Foreskin keratinocyte (primary cell): ENCODE measurements at places on chromosomes 5 and 9. TPM values are rescaled to one million over a fixed set of nuclear protein-coding genes. Genes with fewer than 3 reads are reported as not detected.

DNA sequence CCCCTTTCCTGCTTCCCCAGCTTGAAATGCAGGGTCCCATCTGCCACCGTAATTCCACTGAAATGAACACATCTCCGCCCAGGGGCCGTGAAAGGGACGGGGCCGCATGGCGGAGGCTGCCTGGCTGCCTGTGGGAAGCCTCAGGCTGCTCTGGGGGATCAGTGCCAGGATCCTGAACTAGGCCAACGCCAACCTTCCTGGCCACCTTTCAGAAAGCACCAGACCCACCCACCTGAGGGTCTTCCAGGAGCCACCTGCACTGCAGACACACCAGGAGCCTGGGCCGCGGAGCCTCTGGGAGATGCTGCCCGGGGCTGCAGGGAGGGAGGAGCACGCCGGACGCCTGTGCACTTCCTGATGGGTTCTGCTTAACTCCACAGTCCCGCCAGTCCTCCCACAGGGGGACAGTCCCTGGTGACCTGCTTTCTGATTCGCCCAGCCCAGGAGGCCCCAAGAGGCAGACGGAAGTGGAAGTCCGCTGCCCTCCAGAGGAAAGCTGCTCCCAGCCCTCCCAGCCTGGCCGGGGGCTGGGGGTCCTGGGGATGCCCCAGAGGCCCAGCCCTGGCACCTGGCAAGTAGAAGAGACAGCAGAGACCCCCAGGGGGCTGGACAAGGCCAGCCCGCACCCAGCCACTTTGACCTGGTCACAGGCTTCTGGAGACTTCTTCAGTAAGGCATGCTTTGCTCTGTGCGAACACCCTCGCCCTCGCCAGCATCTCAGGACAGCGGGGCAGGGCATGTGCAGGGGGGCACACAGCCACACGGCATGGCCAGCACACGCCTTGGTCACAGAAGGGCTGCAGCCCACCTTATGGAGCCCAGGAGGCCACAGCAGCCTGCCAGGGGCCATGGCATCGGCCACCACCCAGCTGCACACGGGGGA is at the start of gene CARD9:
Gene CARD9 (minus strand): TSS at position 370 of the 883 bp plus-strand sequence. CDS start 1,591 bp downstream, outside the sequence.
- DNase-seq = no peak

DNA sequence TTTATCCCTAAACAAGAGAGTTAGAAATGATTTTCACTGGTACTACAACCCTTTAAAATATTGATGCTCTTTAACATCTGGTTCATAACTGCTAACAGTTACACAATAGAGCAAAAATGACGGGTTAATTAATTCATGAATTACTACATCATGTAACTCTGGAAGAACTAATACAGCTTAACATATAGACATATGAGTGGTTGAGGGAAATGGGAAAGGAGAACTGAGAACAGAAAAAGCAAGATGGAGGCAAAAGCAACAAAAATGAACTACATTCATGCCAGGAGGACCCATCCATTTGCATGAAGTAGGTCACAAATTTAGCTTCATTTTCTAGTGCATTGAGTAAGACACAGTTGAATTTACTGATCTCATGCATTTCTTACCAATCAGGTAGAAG is 61.8 kb downstream of the C9 start:
- no peak for DNase-seq

GRCh38 chr9:76896035-76896434 is 9.9 kb downstream of the PRUNE2 start:
- DNase-seq = no peak

DNA sequence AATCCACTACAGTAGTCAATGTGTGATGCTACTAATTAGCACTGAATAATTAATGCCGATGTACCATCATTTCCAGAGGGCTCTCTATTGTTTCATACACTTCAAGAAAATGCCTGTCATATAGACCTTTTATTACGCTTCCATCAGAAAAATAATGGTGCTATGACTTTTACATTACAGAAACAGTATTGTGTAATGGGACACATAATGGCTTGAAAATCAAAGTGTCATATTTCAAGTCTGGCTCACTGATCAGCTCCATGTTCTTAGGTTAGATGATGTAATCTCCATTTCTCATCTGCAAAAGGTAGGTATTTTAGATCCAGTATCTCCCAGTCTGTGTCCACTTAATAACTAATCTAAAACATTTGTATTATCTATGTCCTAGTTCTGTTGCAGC is 990.6 kb upstream of the TYRP1 start:
- no peak for DNase-seq

The SLC27A4 gene
- polyA plus RNA-seq = 28.6 and 34.0 TPM in 2 replicates

The EXOC3 gene
- 15.3 and 16.1 TPM in 2 replicates for polyA plus RNA-seq

The RASEF gene
- polyA plus RNA-seq = 0.03 TPM in 1 of 2 replicates, not detected in the other

DNA sequence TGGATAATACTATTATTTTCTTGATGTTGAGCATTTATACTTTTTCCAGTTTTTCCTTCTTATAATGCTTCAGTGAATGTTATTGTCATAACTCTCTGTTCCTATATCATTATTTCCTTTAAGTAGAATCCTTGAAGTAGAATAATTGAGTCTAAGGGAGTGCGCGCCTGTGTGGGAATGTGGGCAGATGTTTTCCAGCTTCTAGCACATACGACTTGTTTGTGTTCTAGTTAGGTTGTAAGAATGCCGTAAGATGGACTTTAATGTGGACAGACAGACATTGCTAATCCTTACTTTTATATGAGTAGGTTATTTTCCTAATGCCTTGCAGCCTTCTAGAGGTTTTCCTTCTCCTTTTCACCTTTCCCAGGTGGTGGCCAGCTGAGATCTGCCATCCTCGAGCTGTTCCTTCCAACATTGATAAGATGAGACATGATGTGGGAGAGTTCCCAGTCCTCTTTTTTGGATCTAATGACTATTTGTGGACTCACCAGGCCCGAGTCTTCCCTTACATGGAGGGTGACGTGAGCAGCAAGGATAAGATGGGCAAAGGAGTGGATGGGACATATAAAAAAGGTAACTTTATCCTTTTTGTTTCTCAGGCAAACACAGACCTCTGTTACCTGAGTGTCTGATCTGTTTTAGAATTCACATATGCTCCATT is 34.2 kb downstream of the RAB24 start:
- no peak for DNase-seq

DNA sequence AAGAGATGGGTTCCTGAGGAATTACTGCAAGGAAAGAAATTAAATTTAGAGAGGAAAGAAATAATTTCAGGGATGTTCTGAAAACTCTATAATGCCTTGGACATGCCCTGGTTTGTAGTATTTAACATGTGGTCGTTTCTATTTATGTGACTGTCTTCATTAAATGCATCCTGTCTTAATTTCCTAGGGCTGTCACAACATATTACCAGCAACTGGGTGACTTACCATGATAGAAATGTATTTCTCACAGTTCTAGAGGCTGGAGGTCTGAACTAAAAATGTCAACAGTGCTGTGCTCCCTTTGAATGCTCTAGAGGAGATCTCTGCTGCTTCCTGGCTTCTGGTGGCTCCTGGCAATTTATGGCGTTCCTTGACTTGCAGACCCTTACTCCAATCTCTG is 287.7 kb downstream of the FBXL7 start:
- DNase-seq = no peak

DNA sequence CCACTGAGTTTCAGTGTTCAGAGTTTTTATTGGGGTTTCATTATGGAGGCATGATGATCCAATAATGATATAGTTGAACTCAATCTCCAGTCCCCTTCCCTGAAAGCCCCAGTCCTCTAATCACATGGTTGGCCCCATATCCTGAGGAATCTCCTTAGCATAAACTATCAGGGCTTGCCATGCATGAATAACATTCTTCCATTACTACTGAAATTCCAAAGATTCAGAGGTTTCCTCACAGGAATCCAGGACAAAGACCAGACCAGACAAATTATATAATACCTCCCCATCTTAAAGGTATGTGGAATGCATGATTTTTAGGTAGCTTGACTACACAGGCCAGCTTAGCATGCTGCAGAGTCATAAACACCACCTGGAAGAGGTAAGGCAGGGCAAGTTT is 15.5 kb upstream of the LRRTM2 start:
- DNase-seq = no peak

- DNase-seq = no peak
Measured at GRCh38 chr9:136667940-136668760, 5.4 kb downstream of the EGFL7 start.

GRCh38 chr5:93100428-93100827 is 480.6 kb downstream of the NR2F1-AS1 start:
- no peak for DNase-seq

DNA sequence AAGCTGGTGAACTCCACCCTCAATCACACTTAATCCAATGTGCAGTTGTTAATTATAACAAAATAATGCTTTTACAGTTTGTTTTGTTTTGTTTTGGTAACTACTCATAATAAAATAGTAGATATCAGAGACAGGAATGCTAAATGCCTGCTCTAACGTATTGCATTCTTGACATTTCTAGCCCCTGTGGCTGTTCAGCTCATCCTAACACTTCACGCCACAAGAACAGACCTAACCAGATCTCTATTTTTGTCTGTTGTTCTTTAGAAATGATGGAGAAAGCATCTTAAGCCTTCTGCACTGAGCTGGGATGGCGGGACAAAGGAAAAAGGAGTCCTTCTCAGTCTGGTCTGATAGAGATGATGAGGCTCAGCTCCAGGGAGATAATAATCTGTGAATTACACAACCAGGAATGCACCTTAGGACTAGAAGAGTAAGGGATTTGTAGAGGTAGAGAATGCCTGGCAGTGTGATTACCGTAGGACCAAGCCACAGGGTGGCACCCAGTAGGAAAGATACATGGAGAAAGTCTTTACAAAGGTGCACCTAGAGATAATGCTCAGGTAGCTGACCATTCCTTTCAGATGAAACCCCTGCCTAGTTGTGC is 628.8 kb downstream of the PDE4D start:
- DNase-seq = peak; percentile 31

- DNase-seq = no peak
Measured at GRCh38 chr5:6135977-6136376, 242.4 kb downstream of the MED10 start.

The ADGRD2 gene
- 0.04 and 0.11 TPM in 2 replicates for polyA plus RNA-seq

GRCh38 chr9:710951-711745 is 130.3 kb upstream of the DMRT1 start:
- no peak for DNase-seq

- no peak for DNase-seq
Measured at GRCh38 chr9:116081435-116082115, 72.0 kb upstream of the PAPPA start.

The AK8 gene
- 0.16 and 0.34 TPM in 2 replicates for polyA plus RNA-seq

DNA sequence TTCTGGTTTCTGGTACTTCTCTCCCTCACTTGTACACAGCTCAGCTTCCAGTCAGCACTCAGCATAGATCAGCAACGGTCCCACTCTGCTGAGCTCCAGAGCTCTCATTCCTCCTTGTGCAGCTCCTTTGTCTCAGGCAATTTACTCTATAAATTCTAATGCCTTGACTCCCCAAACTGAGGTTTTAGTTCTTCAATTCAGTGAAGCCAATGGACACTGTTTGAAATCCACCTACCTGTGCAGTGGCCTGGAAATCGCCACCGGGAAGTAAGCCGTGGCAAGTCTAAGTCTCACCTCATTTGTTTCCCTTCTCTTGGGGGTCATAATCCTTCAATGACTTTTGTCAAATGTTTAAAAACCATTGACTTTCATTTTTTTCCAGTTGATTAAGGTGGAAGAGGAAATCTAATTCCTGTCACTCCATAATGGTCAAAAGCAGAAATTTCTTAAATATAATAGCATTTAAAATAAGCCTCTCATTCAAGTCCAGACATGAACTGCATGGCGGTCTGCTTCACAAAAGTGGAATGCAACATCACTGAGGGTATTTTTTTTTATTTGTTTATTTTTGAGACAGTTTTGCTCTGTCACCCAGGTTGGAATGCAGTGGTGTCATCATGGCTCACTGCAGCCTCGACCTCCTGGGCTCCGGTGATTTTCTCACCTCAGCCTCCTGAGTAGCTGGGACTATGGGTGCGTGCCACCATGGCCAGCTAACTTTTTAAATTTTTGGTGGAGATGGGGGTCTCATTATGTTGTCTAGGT is 79.6 kb downstream of the C7 start:
- DNase-seq = peak; percentile 76

DNA sequence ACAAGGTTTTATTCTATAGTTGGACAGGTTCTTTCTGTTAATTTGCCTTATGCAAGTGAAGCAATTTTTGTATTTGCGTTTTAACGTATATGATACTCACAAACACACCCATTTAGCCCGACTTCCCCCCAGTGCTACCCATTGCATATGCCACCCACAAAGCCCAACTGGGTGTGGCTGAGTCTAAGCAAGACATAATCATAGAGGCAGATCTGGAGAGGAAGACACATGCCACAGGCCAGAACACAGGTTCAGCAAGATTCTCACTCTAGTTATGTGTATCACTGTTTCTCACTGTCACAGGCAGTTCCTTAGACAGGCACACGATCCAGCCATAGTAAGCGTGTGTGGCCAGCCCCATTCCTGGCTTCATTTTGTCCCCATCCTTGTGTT is 29.0 kb upstream of the PUM3 start:
- no peak for DNase-seq

DNA sequence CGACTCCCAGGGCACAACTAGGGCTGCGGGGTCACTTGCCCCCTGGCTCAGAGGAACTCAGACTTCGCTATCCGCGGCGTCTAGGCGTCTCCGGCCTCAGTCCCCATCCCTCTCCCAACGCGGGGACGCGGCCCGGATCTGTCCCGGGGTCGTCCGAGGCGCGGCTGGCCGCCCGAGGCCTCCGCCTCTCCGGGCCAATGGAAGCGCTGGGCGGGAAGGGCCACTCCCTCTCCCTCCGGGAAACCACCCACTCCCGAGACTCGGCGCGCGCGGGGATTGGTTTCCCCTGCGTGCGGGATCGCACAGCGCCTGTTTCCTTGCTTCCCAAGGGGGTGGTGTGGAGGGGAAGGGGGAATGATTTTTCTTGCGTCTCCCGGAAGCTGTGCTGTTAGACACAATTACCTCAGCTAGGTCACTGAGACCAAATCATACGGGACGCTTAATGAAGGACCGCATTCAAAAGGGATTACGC is 38.3 kb downstream of the NR2F1 start:
- no peak for DNase-seq

DNA sequence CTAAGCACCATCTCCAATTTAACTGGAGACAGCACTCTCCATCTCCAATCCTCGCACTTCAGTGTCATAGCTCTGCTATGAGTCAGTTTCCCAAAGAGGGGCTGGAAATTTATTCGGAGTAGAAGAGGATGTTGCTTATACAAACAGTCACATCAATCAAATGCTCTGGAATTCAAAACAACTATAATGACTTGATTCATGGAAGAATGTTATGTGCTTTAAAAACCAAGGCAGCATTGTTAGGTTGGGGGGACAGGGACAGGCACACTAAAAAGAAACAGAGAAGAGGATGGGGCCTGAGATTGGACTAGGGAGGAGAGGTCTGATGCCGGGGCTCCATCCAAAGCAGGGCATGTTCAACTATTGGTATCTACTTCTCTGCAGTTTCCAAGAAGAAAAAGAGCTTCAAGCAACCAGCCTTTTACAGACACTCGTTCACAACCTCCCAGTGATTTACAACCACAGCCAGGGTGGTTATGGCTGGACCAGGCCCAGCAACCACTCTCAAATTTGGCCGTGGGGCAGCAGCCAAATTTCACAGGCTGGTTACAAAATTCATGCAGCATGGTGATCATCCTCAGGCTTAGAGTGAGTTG is 117.5 kb upstream of the ZNF366 start:
- peak; percentile 30 for DNase-seq
